ENCODE measurements at places on chromosomes 2 and 18.

- DNase-seq, result no peak
Observed at GRCh38 chr2:161426455-161426921, 10.4 kb downstream of the TBR1 start.

DNA sequence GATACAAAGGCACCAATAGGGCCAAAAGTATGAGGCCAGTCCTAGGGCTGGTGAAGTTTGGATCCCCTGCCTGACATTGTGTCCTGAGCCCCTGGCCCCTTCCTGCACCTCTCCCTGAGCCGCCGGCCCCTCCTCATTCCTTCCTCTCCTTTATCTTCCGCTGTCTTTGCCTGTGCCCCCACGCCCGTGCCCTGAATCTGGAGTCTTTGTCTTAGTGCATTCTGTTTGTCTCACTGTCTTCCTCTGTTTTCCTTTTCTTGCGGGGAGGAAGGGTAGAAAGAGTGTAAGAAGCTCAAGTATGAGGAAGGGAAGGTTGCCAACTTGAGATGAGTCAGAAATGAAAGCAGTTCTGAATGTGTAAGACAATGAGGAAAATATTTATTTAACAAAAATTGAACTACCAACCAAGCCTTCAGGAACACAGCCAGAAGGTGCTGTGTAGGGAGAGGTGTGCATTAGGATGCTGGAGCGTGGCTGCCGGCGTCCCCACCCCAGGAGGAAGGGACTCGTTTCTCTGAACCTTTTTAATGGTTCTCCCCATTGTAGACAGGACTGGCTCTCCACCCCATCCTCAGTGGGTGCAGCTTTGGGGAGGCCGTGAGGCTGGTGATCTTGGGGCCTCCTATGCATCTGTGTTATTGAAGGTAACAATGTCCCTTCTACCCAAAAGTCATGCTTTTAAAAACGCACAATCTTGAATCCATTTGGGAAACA is 133.1 kb downstream of the NEDD4L start:
- no peak for DNase-seq

GRCh38 chr2:58122540-58122939 is 75.9 kb downstream of the VRK2 start:
- no peak for DNase-seq

- no peak for DNase-seq
Observed at GRCh38 chr2:94871226-94872087, at the start of gene TEKT4. TEKT4 (plus strand) TSS chr2:94871430; CDS start chr2:94871580, 150 bp downstream.

- DNase-seq, result no peak
Observed at GRCh38 chr2:230742781-230743180, 30.1 kb downstream of the CAB39 start.

Data from activated T-helper 1 cell treated with anti-CD3 and anti-CD28 coated beads, Interleukin-2, amount 50 U/mL, for 16 hours (primary cell).